ENCODE measurements at places on chromosomes 1 and 21.

DNA sequence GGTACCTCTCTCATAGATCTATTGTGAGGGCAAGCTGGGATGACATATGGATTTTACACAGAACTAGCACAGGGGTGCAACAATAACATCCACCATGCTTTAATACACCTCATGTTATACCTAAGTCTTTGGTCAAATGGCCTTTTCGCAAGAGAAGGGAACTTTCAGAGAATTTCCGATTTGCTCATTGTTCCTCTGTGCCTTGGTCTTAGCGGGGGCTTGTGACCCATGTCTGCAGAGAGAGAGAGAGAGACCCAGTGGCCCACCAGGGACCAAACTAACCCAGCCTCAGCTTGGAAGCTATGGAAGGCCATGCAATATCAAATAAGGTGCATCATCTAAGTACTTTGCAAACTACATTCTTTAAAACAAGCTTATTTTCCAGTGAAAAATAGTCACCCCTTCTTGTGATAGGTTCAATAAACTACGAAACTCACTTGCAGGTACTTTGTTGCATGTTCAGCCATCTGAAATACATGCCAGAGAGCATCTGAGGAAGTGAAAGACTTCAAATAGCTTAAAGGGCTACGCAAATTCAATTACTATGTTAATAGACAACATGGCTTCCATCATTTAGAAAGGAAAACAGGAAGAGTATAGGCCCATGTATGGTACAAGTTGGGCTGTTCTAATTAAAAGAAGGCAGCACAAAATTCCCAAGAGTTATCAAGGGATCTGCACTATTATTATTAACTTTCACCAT, 100.7 kb downstream of the KCNN3 start:
- DNase-seq, result no peak

DNA sequence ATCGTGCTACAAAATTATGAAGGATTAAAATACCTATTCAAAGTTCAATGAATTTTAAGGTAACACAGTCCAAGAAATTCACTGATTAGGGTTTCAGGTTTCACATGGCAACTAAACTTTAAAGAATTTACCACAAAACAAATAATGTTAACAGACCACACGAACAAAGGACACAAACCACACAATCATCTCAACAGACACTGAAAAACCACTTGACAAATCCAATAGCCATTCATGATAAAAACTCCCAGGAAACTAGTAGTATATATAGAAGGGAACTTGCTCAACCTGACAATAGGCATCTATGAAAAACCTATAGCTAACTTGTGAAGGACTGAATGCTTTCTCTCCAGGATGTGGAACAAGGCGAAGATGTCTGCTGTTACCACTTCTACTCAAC, 21.1 kb upstream of the SH2D5 start:
- no peak for DNase-seq

GRCh38 chr1:186609183-186609582, 71.0 kb downstream of the PTGS2 start:
- no peak for DNase-seq

- DNase-seq, result no peak
Measured at GRCh38 chr21:14686466-14687267, 140.6 kb upstream of the SAMSN1 start.

- peak; percentile 46 for DNase-seq
Measured at GRCh38 chr1:205210756-205211168, 740 bp downstream of the DSTYK start.

DNA sequence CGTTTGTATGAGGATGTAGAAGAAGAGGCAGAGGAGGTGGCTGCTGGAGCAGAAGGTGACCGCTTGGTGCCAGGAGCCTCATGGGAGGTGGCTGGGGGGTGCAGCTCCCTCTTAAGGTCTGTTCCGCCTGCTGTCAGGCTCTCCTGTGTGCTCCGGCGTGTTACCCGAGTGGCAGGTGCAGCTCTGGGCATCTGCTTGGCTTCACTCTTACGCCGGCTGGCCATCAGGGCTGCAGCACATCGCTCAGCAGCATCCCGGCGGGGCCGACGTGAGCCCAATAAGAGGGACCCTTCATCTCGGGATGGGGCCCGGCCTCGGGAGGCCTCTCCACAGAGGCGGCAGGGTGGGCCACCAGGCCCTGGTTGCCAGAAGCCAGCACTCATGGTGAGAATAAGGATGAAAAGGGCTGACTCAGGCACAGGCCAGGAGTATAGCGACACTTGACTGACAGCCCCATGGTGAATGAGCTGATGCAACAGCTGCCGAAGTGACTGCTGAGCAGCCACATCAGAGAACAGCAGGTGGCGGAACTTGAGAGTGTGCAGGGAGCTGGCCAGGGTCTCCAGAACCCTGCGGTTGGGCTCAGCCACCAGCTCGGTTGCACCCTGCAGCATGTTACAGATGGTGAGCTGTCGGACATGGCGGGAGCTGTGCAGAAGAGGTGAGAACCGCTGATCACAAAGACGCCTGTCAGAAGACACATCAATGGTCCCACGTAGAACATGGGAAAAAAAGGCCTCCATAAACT, 17.5 kb downstream of the LRRC41 start:
- DNase-seq, result peak; percentile 81
